Mesangial cell (primary cell): ENCODE measurements at places on chromosomes 11 and 22. TPM values are rescaled to one million over a fixed set of nuclear protein-coding genes. Genes with fewer than 3 reads are reported as not detected.

Gene MRGPRG
- not detected in 2 replicates for total RNA-seq

Gene MRPL11
- total RNA-seq, result 46.9 and 71.0 TPM in 2 replicates

Gene SLC22A8
- total RNA-seq, result not detected in 2 replicates

Gene BTBD18
- not detected in 2 replicates for total RNA-seq

Gene FCHSD2
- total RNA-seq, result 6.5 and 6.7 TPM in 2 replicates

Gene SLC22A6
- not detected in 2 replicates for total RNA-seq

Gene JHY
- total RNA-seq, result 1.5 and 1.6 TPM in 2 replicates

Gene H19
- 16.5 and 607 TPM in 2 replicates for total RNA-seq

Gene MS4A7
- total RNA-seq, result not detected in 2 replicates

Gene LDLRAD3
- 8.8 and 11.7 TPM in 2 replicates for total RNA-seq

Gene OR52M1
- not detected in 2 replicates for total RNA-seq

Gene NDUFS3
- 63.3 and 65.8 TPM in 2 replicates for total RNA-seq

Gene APOA4
- not detected in 2 replicates for total RNA-seq

Gene CDON
- total RNA-seq, result 4.7 and 7.4 TPM in 2 replicates

Gene TEX12
- 0.25 TPM in 1 of 2 replicates, not detected in the other for total RNA-seq

Gene WT1
- 13.4 and 41.1 TPM in 2 replicates for total RNA-seq

Gene ARRB1
- 4.2 and 6.0 TPM in 2 replicates for total RNA-seq

Gene HEPN1
- not detected in 2 replicates for total RNA-seq

Gene GAL3ST1
- 5.7 and 22.3 TPM in 2 replicates for total RNA-seq

Gene POU2AF2
- not detected in 2 replicates for total RNA-seq

Gene BAIAP2L2
- total RNA-seq, result 4.2 and 6.0 TPM in 2 replicates

Gene PIH1D2
- total RNA-seq, result 0.51 and 0.98 TPM in 2 replicates

Gene OMP
- total RNA-seq, result not detected in 2 replicates

Gene MS4A6A
- total RNA-seq, result not detected in 2 replicates

Gene MMP8
- total RNA-seq, result not detected in 2 replicates

Gene SMTNL1
- total RNA-seq, result not detected in 2 replicates

Gene OTOG
- not detected in 2 replicates for total RNA-seq

Gene CFL1
- total RNA-seq, result 1,341 and 2,316 TPM in 2 replicates
